ENCODE measurements at places on chromosomes 7 and 10.

GRCh38 chr10:109663122-109663521 is 260.2 kb downstream of the XPNPEP1 start:
- H3K4me1 ChIP-seq: no peaks in the 10 kb centered on the region
- H3K27ac ChIP-seq: no peak overlapping the region
- no peak for DNase-seq
- H3K27me3 ChIP-seq: no peaks in the 10 kb centered on the region
- H3K4me3 ChIP-seq: no peak overlapping the region

GRCh38 chr7:80679921-80680907 is 41.8 kb downstream of the CD36 start:
- no peaks in the 10 kb centered on the region for H3K4me1 ChIP-seq
- DNase-seq: no peak
- no peak overlapping the region for H3K27ac ChIP-seq
- no peaks in the 10 kb centered on the region for H3K36me3 ChIP-seq

GRCh38 chr7:13603016-13603415 is 386.4 kb downstream of the ETV1 start:
- H3K36me3 ChIP-seq: no peaks in the 10 kb centered on the region
- H3K4me1 ChIP-seq: no peaks in the 10 kb centered on the region
- H3K27me3 ChIP-seq: no peaks in the 10 kb centered on the region
- H3K27ac ChIP-seq: no peak overlapping the region
- H3K4me3 ChIP-seq: no peak overlapping the region

- no peak overlapping the region for H3K27ac ChIP-seq
- no peak overlapping the region for H3K4me3 ChIP-seq
- H3K27me3 ChIP-seq: no peaks in the 10 kb centered on the region
- DNase-seq: no peak
- peaks cover 14% of the 10 kb centered on the region for H3K4me1 ChIP-seq
Measured at GRCh38 chr7:37234928-37235327, 213.7 kb downstream of the ELMO1 start.

- no peaks in the 10 kb centered on the region for H3K36me3 ChIP-seq
- no peak overlapping the region for H3K27ac ChIP-seq
- H3K4me3 ChIP-seq: no peak overlapping the region
- no peak for DNase-seq
- no peaks in the 10 kb centered on the region for H3K4me1 ChIP-seq
Measured at GRCh38 chr10:131127610-131128009, 183.9 kb downstream of the TCERG1L start.

- no peaks in the 10 kb centered on the region for H3K4me1 ChIP-seq
- no peaks in the 10 kb centered on the region for H3K36me3 ChIP-seq
- no peak overlapping the region for H3K27ac ChIP-seq
- DNase-seq: no peak
Measured at GRCh38 chr10:1968257-1969033, 231.1 kb upstream of the ADARB2 start.

- DNase-seq: no peak
- no peaks in the 10 kb centered on the region for H3K27me3 ChIP-seq
- H3K4me1 ChIP-seq: peaks cover 12% of the 10 kb centered on the region
- peaks cover 55% of the 10 kb centered on the region for H3K36me3 ChIP-seq
- H3K27ac ChIP-seq: no peak overlapping the region
Measured at GRCh38 chr7:2904202-2904601, 60.1 kb upstream of the GNA12 start.

DNA sequence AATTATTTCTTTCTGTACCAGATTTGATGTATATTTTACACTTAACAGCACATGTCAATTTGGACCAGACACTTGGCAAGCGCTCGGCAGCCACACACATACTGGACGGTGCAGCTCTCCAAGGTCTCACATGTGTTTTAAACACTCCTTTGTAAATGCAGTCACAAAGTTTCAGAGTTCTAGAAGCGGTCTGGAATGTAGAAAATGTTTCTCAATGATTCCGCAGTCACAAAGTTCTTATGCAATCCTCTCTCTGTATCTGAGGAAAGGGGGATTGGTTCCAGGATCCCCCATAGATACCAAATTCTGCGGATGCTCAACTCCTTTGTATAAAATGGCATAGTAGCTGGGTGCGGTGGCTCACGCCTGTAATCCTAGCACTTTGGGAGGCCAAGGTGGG is 253.0 kb upstream of the GRB10 start:
- no peaks in the 10 kb centered on the region for H3K36me3 ChIP-seq
- H3K4me3 ChIP-seq: no peak overlapping the region
- peaks cover 5% of the 10 kb centered on the region for H3K27me3 ChIP-seq
- no peak overlapping the region for H3K27ac ChIP-seq
- no peaks in the 10 kb centered on the region for H3K4me1 ChIP-seq

GRCh38 chr10:75703191-75703854 is 271.9 kb downstream of the LRMDA start:
- H3K4me3 ChIP-seq: no peak overlapping the region
- no peaks in the 10 kb centered on the region for H3K36me3 ChIP-seq
- DNase-seq: no peak
- peaks cover 2% of the 10 kb centered on the region for H3K27me3 ChIP-seq
- H3K27ac ChIP-seq: no peak overlapping the region

DNA sequence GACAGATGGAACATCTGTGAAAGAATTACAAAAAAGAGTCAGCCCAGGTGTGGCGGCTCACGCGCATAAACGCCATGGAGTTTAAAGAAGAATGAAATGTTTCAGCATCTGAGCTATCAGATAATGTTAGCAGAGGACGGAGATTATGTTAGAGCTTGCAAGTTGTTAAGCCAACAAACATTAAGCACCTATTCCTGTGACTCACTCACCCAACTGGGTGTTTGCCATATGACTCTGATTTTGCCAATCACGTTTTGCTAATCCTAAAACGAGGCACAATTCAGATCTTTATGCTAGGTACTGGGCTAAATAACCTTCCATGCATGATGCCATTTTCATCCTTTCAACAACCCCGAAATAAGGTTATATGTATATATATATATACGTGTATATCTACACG is 29.0 kb upstream of the CCNY start:
- H3K4me1 ChIP-seq: peaks cover 2% of the 10 kb centered on the region
- no peaks in the 10 kb centered on the region for H3K36me3 ChIP-seq
- no peak overlapping the region for H3K4me3 ChIP-seq
- H3K27ac ChIP-seq: no peak overlapping the region
- DNase-seq: no peak

GRCh38 chr7:47756636-47757035 is 174.7 kb upstream of the TNS3 start:
- no peaks in the 10 kb centered on the region for H3K36me3 ChIP-seq
- no peak overlapping the region for H3K4me3 ChIP-seq
- H3K4me1 ChIP-seq: no peaks in the 10 kb centered on the region
- DNase-seq: no peak

GRCh38 chr10:107487284-107487683 is 322.8 kb upstream of the SORCS1 start:
- H3K27me3 ChIP-seq: no peaks in the 10 kb centered on the region
- H3K36me3 ChIP-seq: no peaks in the 10 kb centered on the region
- DNase-seq: no peak
- no peaks in the 10 kb centered on the region for H3K4me1 ChIP-seq

DNA sequence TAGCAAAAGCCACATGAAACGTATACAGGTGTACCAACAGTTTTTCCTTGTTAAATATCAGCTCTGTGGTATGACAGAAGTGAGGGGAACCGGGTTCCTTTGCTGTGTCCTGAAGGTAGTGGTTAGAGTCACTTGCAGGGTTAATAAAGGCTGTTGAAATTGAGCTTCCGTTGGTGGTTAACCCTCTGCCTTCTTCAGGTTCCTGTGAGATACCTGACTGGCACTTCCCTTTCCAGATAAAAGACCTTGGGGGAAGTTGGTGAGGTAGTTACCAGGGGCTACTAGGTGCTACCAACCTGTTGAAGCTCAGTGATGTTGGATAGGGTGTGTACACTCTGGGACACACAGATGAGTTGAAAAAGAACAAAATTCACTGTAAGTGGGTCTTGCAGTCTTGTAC is 384.1 kb downstream of the GATA3 start:
- peaks cover 65% of the 10 kb centered on the region for H3K4me1 ChIP-seq
- H3K36me3 ChIP-seq: peaks cover 52% of the 10 kb centered on the region
- no peak overlapping the region for H3K4me3 ChIP-seq

DNA sequence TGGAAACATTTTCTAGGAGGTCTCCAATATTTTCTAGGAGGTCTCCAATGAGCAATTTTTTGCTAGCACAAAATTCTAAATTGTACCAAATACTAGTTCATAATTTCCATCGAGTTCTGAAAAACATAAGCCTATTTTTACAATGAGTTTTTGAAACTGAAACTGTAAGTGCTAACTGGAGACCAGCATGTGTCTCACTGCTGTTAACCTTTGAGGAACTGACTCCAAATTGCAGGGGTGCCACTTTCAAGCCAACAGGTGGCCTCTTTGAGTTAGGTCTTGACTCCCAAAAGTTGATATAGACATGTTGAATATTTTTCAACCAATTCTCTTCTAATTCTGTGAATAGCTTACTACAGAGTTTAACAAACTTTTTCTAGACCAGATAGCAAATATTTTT is 58.8 kb downstream of the CAV1 start:
- H3K27me3 ChIP-seq: no peaks in the 10 kb centered on the region
- H3K4me1 ChIP-seq: peaks cover 20% of the 10 kb centered on the region
- no peak for DNase-seq
- H3K27ac ChIP-seq: no peak overlapping the region
- H3K36me3 ChIP-seq: no peaks in the 10 kb centered on the region

DNA sequence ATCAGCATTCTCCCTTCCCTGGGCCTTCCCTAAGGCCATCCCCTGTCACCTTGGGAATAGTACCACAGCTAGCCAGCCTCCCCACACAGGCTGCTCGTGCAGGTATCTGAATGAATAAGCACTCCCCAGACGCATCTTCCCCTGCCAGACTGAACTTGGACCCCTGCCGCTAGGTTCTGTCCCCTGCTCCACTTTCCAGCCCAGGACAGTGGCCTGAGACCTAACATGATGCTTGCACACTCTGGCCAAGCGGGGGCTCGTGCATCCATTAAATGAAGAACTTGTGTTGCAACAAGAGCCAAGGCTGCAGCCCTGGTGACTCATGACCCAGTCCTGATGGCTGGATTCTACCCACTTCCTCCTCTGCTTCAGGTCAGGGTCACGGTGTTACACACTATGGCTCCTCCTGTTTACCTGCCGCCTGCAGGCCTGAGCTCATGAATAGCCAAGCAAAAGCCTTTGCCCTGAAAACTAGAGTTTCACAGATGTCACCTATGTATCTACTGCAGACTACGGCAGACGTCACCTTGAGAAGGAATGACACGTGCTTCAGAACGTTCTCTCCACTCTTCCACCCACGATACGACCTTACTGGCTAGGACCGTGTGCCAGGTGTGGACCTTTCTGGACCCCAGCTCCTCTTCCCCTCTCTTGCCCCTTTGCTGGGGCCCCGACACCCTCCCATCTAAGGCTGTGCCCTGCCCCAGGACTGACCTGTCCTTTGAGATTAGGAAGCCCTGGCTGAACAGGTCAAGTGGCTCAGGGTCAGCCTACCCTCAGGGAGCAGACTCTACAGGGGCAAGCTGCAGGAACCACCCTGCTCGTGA is 6.5 kb downstream of the ASB13 start:
- no peaks in the 10 kb centered on the region for H3K36me3 ChIP-seq
- no peaks in the 10 kb centered on the region for H3K27me3 ChIP-seq
- no peak overlapping the region for H3K27ac ChIP-seq

- no peaks in the 10 kb centered on the region for H3K27me3 ChIP-seq
- no peak overlapping the region for H3K27ac ChIP-seq
- DNase-seq: no peak
- H3K36me3 ChIP-seq: no peaks in the 10 kb centered on the region
Measured at GRCh38 chr10:18313140-18313530, 172.9 kb downstream of the CACNB2 start.

DNA sequence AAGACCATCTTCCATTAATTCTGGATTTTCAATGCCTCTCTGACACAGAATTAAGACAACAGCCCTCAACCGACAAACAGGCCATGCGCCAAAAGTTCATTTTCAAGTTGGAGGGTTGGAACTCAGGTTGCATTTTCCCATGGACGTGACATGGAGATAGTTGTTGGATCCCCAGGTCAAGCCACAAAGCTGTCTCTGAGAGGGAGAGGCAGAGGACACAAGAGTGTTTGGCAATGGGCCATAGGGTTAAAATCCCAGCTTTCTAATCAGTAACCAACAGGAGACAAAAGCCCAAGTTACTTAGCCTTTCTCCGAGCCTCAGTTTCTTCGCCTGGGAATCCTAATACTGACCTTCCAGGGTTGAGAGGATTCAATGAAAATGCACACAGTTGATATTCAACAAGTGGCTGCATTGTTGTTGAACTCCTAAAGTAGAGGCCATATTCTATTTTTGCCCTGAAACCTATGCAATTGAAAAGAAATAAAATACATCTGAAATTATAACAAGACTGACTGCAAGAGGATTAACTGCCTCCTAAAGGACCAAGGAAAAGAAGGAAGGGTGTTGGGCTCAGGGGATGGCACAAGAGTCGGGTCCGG is 44.3 kb downstream of the SORBS1 start:
- H3K27me3 ChIP-seq: peaks cover 2% of the 10 kb centered on the region
- DNase-seq: no peak
- no peak overlapping the region for H3K4me3 ChIP-seq
- peaks cover 13% of the 10 kb centered on the region for H3K4me1 ChIP-seq

- no peak overlapping the region for H3K4me3 ChIP-seq
- no peak for DNase-seq
- H3K36me3 ChIP-seq: no peaks in the 10 kb centered on the region
- H3K27ac ChIP-seq: no peak overlapping the region
Measured at GRCh38 chr10:54799506-54799905, 1.5 kb downstream of the PCDH15 start.

DNA sequence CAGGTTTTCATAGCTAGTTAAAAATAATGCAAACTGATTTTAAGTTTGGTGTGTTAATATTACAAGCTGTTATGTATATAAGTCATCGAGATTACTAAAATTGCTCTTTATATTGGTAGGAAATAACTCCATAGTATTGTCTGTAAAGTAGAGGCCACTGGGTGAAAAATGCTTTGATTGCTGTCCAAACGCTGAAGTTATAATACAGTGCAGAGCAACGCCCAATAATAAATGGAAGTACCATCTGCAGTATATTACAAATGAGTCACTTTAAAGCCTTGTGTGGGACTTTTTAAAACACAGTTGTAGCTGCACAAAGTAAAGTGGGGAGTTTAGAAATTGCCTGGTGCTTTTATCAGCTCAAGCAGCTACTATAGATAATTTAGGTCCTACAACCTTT is 196.1 kb downstream of the NXPH1 start:
- H3K4me1 ChIP-seq: no peaks in the 10 kb centered on the region
- H3K27me3 ChIP-seq: no peaks in the 10 kb centered on the region
- H3K27ac ChIP-seq: no peak overlapping the region
- no peak for DNase-seq
- no peaks in the 10 kb centered on the region for H3K36me3 ChIP-seq
- no peak overlapping the region for H3K4me3 ChIP-seq

DNA sequence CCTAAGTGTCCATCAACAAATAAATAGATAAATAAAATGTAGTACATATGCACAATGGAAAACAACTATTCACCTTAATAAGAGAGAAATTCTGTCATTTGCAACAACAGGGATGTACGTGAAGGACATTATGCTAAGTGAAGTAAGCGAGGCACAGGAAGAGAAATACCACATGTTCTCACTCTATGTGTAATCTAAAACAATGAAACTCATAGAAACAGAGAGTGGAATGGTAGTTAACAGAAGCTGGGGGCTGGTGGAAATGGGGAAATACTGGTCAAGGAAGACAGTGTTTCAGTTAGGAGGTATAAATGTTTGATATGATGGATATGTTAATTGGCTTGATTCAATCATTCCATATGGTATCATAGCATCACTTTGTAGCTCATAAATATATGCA is 43.1 kb downstream of the ARL4A start:
- no peak overlapping the region for H3K27ac ChIP-seq
- H3K27me3 ChIP-seq: no peaks in the 10 kb centered on the region

- peaks cover 11% of the 10 kb centered on the region for H3K36me3 ChIP-seq
- H3K27me3 ChIP-seq: no peaks in the 10 kb centered on the region
- no peak overlapping the region for H3K4me3 ChIP-seq
- no peak for DNase-seq
Measured at GRCh38 chr10:79321951-79322350, 25.3 kb upstream of the PPIF start.

All from activated T-helper 2 cell treated with anti-CD3 and anti-CD28 coated beads, Interferon-gamma antibody, Interleukin-2, Interleukin-4, amounts not matched to agents 10 μg/mL and 5 μg/mL and 100 μg/mL, durations not matched to agents 14 hours and 24 hours and 36 hours (primary cell).